ENCODE measurements at places on chromosomes 16 and 17.

DNA sequence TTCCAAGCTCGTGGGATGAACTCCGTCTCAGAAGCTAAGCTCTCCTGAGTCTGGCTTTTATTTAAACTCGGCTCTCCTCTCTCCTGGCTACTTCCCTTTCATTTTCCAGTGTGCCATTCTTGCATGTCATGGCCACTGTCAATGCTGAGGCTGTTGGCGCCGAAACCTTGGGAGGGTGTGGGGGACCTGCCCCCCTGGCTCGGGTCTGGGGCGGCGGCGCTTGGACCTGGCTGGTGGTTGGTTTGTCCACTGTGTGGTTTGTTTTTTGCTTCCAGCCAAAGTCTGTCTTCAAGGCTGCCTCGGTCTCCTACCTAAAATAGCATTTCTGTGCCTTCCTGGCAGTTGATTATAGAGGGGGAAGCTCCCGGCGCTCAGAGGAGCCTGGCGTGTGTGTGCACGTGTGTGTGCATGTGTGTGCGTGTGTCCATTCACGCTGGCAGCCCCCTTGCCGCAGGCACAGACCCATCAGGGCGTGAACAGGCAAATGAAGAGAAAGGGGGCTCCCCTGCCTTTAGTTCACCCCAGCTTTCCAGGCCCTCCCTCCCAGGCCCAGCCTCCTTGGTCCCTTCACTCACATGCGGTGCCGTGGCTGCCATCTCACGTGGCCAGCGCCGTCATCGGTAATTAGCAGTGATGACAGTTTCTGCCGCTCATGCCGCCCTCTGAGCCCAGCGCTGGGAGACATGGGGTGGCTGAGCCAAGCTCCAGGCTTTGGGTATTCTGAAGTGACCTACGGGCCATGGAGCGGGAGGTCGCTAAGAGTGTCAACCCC lies 179.9 kb downstream of the SEC14L1 start:
- no peak for DNase-seq

GRCh38 chr17:8133941-8134340 lies 10.0 kb upstream of the HES7 start:
- DNase-seq, result no peak

DNA sequence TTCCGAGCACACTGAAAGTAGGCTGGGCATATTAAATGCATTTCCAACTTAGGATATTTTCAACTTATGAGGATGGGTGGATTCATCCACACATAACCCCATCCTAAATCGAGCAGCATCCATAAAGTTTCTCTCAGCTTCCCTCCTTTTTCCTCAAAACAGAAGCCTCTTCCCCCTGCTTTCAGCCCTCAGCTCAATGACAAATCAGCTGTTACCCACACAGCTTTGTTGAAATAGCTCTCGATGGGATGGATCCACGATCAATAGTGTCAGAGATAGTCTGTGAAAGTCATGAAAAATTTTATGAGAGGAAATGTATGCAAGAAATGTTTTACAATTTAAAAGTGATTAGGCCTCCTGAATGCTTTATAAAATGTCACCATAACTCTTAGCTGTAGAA lies 2.5 kb downstream of the DHX33 start:
- DNase-seq, result no peak

DNA sequence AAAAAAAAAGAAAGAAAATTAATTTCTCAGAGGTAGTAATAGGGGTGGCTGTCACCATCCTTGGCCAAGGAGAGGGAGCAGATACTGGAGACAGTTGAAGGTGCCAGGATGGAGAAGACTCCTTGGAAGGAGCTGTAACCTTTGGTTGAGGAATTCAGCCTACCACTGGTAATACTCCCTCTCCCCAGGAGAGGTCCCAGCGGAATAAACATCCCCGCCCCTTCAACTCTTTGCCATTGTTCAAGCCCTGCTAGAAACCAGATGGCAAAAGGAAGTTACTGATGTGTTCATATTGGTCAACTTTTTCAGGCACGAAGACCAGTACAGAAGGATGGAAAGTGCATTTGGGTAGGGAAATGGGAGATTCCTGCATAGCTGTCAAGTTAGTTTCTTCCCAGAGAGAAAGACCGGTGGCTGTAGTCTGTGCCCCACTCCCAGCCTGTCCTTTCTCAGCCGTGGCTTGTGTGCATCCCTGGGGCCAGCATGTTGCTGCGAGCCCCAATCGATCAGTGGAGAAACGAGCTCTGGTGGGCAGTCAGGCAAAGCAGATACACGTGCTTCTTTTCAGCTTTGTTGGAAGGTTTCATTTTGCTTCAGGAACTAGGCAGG lies 612.1 kb downstream of the MAF start:
- no peak for DNase-seq

- no peak for DNase-seq
Observed at GRCh38 chr17:13337864-13338371, 263.8 kb downstream of the HS3ST3A1 start.

- DNase-seq, result no peak
Observed at GRCh38 chr17:44751331-44751730, 7.5 kb upstream of the ADAM11 start.

DNA sequence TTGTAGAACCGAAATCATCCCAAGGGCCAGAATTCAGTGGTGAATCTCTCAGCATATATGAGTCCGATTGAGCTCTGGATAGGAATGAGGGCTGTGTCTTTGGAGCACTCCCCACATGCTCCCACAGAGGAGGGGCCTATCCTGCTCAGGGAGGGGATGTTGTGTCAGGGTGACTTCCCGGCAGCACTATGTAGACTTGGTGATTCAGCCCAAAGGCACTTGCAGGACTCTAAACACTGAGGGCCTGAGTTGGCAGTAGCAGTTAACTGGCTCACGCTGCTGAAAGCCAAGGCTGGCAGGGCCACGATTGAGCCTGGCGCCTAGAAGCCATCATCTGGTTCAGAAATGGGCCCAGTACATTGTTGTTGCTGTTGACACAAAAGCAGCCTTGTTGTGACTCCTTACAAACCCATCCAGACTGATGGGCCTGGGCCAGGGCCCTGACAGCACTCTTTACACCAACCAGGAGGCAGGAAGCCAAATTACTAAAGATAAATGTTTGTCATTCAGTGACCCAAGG lies 31.9 kb downstream of the NMT1 start:
- no peak for DNase-seq

DNA sequence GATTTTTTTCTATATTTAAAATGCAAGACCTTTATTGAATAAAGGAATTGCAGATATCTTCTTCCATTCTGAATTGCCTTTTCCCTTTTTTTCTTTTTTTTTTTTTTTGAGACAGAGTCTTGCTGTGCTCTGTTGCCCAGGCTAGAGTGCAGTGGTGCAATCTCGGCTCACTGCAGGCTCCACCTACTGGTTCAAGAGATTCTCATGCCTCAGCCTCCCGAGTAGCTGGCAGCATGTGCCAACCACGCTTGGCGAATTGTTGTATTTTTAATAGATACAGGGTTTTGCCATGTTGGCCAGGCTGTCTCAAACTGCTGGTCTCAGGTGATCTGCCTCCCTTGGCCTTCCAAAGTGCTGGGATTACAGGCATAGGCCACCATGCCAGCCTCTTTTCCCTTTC lies 151.5 kb downstream of the CEP112 start:
- no peak for DNase-seq

DNA sequence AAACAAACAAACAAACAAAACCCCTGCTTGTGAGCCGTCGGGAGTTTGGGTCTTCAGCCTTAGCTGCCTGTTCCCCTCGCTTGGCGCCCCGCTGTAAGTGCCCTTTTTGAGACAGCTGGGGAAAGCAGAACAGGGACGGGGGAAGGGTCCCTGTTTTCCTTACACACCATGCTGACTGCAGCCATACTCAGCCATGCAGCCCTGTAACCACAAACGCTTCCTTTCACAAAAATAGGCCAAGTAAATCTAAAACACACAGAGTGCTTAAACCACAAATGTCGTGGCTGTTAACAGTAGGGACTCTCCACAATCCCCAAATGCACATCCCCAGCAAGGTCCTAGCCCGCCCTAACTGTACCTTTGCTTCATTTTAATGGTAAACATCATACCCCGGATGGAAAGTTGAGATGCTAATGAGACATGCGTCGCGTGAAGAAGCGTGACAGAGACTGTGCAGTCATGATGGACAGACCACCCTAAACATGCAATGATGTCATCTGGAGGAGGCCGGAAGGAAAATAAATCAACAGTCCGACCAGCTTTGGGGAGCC lies 129.9 kb downstream of the MGAT5B start:
- DNase-seq, result no peak

GRCh38 chr17:68288375-68288774 lies 2.6 kb downstream of the SLC16A6 start:
- no peak for DNase-seq

GRCh38 chr17:73050797-73051196 lies 41.7 kb downstream of the SLC39A11 start:
- DNase-seq, result no peak

- DNase-seq, result no peak
Observed at GRCh38 chr17:1087381-1088241, 90.7 kb downstream of the TIMM22 start.

DNA sequence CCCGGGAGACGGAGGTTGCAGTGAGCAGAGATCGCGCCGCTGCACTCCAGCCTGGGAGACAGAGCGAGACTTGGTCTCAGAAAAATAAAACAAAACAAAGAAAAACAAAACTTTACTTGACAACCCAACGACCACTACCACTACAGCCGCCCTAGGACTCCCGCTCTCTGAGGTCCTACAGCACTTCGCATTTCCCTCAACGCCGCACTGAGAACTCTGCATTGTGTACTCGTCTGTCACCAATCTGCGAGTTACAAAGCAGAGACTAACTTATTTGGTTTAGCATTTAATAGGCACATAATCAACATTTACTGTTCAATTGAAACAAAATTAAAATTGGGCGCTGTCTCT lies 479 bp upstream of the ZNF207 start:
- no peak for DNase-seq

DNA sequence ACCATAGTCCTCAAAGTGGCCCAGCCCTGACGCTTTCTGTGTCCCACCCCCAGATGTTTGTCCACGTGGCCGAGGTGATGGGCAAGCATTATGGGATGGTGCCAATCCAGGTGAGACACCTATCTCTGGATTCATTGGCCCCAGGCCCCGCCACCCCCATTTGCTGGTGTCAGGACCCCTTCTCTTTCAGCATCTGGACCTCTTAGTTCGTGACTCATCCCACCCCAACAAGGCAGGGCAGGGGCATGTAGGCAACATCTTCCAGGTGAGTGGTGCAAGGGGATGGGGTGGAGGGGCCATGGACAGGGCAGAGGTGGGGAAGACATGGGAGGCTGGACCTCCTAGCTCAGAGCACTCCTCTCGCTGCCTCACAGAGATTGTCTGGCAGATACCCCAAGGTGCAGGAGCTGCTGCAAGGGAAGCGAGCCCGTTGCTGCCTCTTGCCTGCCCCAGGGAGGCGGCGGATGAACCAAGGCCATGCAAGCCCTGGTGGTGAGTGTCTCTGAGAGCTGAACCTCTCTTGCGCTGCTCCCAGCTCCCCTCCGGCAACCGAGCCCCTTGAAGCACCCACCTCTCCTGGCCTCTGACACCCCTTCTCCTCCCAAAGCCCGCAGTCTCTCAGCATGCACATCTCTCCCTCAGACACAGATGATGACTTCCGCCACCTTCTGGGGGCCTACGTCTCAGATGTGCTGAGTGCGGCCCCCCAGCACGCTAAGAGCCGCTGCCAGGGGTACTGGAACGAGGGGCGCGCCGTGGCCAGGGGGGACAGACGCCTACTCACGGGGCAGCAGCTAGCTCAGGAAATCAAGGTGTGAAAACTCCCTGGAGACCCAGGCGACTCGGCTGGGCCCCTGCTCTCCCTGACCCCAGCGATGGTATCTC lies 3.6 kb downstream of the RNF112 start:
- DNase-seq, result no peak

GRCh38 chr17:43006639-43007551 lies at the start of gene IFI35:
TSS of gene IFI35 (plus strand) at chr17:43006784. CDS start at chr17:43006948, 164 bp downstream.
- DNase-seq, result peak; percentile 21

- DNase-seq, result no peak
Observed at GRCh38 chr16:72210555-72210954, 38.6 kb upstream of the PMFBP1 start.

- no peak for DNase-seq
Observed at GRCh38 chr16:4945560-4946502, 8.9 kb upstream of the PPL start.

- no peak for DNase-seq
Observed at GRCh38 chr17:49521088-49521450, 26.0 kb downstream of the NGFR start.

DNA sequence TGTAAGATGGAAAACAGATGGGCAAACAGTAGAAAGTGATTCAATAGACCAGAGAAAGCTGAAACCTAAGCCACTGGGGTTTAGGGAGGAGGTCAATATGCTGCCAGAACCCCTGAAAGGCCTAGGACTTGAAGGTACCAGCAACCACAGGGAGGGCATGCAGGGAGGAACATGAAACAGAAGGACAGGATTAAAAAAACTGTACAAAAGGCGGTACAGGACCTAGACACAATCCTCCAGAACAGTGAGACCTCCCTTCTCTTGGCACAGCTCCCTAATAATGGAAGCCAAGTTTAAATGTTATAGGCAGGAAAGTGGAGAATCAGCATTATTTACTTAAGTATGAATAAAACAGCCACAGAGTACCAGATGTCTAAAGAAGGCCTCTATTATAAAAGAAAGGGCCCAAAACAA lies 105.5 kb downstream of the SPAG9 start:
- DNase-seq, result no peak

DNA sequence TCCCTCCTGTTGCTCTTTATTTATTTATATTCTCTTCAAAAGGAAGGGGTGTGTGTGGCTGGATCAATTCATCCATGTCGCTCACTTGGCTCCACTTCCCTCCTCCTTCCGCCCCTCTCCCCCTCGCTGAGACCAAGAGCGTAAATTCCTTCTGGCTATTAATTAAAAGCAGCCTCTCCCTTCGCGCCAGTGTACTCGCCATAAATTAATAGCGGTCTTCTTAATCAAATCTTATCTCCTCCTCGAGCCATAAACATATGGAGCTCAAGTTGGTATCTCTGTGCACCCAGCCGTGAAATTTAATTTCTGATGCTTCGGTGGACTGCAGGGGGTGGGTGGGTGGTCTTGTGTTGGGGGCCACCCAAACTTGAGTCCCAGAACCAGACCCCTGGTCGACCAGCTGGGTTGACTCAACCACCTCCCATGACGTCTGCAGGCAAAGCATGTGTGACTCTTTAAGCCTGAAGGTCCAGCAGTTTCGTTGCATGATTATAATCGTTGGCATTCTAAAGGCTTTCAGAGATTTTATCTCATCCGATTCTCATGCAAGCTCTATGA lies 57.9 kb downstream of the SDK2 start:
- no peak for DNase-seq

- DNase-seq, result no peak
Observed at GRCh38 chr16:70395345-70395901, 43.5 kb downstream of the ST3GAL2 start.

- no peak for DNase-seq
Observed at GRCh38 chr17:81036197-81036941, 1.4 kb downstream of the BAIAP2 start.

- DNase-seq, result no peak
Observed at GRCh38 chr17:7944326-7944725, 12.3 kb downstream of the CNTROB start.

GRCh38 chr16:86373276-86373901 lies 136.9 kb upstream of the FOXF1 start:
- no peak for DNase-seq

GRCh38 chr16:71440669-71441347 lies 1.0 kb downstream of the TLE7 start:
- DNase-seq, result no peak

- DNase-seq, result no peak
Observed at GRCh38 chr17:9360677-9361081, 214.9 kb downstream of the STX8 start.

Data from NCI-H2107 (cell line).